Pancreas (tissue), 10 donors: ENCODE measurements at places on chromosomes 6 and 20. TPM values are rescaled to one million over a fixed set of nuclear protein-coding genes. Genes with fewer than 3 reads are reported as not detected.

Gene EPPIN
- total RNA-seq, result not detected

DNA sequence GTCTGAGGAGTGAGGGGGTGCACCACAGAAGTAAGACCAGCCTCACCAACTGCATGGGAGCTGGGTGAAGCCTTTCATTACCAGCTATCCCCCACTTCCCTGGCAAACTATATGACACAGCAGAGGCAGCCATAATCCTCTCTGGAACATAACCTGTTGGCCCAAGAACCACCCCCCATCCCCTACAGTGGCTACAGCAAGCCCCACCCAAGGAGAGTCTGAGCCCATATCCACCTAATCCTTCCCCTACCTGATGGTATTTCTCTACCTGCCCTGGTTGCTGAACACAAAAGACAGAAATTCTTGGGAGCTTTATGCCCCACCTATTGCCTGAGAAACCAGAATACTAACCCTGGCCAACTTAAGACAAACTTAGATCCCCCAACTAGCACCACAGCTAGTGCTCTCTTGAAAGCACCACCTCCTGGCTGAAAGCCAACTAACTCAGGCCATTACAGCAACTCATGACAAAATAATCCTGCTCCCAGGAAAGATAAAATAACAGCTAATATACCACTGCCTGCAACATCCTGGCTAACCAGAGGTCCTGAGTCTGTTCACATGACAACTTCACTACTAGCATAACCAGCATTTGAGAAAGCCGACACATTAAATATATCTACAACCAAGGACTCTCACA lies 11.2 kb downstream of the RNGTT start:
- H3K27me3 ChIP-seq, result no peaks in the 10 kb centered on the region
- H3K4me3 ChIP-seq, result no peak overlapping the region
- no peak overlapping the region for H3K27ac ChIP-seq
- H3K36me3 ChIP-seq, result no peaks in the 10 kb centered on the region

GRCh38 chr20:64219202-64219601 lies 36.3 kb upstream of the PCMTD2 start:
- H3K27me3 ChIP-seq, result no peaks in the 10 kb centered on the region
- no peaks in the 10 kb centered on the region for H3K36me3 ChIP-seq
- H3K4me3 ChIP-seq, result no peak overlapping the region
- H3K4me1 ChIP-seq, result no peaks in the 10 kb centered on the region

GRCh38 chr6:44021589-44022295 lies 105.5 kb downstream of the MRPL14 start:
- no peaks in the 10 kb centered on the region for H3K27me3 ChIP-seq
- H3K36me3 ChIP-seq, result no peaks in the 10 kb centered on the region
- no peak overlapping the region for H3K4me3 ChIP-seq

Gene BMP5
- total RNA-seq, result 0.47 TPM

DNA sequence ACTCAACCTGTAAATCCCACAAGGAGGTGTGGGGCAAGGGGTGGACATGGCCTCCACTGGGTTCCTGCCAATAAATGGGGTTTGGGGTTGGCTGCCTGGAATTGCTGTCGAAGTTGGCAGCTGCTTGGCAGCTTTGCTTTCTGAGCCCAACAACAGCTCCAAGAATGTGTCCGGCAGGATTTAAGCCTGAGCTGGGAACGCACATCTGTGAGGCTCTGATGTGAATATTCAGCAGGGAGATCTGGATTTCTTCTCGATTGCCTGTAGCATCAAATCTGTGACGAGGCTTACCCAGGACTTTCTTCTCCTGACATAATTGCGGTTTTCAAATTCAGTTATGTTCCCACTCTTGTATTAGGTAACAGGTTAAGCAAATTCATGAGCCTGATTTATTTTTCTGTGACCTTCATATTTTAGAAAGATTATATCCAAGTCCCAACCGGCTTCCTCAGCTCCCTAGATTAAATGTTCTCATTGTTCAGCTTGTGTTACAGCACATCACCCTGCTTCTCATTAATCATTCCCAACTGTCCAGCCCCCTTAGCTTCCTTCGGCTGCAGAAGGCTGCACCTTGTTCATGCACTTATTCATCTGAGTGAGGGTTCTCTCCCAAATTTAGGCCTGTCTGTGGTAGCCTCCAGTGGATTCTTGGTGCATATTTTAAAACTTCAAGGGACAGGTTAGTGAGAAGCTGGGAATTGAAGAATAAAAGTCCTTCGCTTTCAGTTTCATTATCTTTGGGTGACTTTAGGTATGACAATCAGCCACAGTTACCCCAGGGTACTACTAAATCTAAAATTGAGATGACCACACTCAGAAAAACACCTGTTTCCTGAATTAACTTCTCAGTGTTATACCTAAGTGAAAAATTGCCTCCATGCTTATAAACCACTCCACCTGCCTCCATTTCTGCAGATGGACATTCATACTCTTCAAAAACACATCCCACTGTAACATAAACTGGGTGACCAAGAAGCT lies 310.0 kb downstream of the ESR1 start:
- H3K27me3 ChIP-seq, result no peaks in the 10 kb centered on the region
- no peak overlapping the region for H3K4me3 ChIP-seq
- H3K27ac ChIP-seq, result no peak overlapping the region

- no peak overlapping the region for H3K4me3 ChIP-seq
- DNase-seq, result no peak
- H3K27ac ChIP-seq, result no peak overlapping the region
- H3K36me3 ChIP-seq, result no peaks in the 10 kb centered on the region
Measured at GRCh38 chr6:153898360-153899059, 140.5 kb upstream of the OPRM1 start.

Gene SCRT2
- 0.06 TPM for total RNA-seq

DNA sequence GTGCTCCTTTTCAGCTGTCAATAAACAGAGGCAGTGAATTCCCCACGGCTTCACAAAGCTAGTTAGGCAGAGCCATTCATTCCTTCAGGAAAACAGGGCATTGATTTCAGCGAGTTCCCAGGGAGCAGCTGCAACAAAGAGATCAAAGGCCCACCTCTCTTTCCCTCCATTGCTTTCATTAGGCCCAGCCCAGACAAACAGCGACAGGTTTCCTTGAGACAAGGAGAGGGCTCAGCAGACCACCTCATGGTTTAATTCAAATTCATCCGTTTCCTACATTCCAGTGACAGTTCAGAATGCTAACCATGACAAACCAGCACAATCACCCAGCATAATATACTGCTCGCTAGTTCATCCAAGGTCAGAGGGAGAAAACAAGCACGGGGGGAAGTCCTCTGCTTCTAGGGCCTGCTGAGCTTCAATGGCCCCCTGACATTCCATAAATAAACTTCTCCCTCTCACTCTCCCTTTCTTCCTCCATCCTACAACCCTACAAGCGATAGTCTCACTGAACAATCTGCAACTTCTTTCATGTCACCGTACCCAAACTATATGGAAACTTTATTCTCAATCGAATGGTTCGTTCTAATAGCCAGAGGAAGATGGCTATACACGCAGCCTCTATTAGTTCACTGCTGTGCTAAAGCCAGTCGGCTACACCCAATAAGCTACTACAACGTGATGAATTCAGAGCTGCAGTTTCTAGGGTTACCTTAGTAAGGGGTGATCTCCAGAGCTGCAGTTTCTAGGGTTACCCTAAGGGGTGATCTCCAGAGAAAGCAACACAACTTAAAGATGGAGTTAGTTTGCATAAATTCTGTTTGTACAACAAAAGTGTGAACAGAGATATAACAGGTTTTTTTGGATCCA lies 34.7 kb downstream of the PLAGL1 start:
- no peak overlapping the region for H3K4me3 ChIP-seq
- H3K4me1 ChIP-seq, result peaks cover 5% of the 10 kb centered on the region
- no peak overlapping the region for H3K27ac ChIP-seq
- H3K36me3 ChIP-seq, result no peaks in the 10 kb centered on the region

- peaks cover 17% of the 10 kb centered on the region for H3K4me1 ChIP-seq
- no peak overlapping the region for H3K4me3 ChIP-seq
- H3K27me3 ChIP-seq, result no peaks in the 10 kb centered on the region
- H3K27ac ChIP-seq, result no peak overlapping the region
Measured at GRCh38 chr20:34389206-34389953, 26.3 kb downstream of the ITCH start.
